ENCODE measurements at places on chromosomes 12 and 14.

DNA sequence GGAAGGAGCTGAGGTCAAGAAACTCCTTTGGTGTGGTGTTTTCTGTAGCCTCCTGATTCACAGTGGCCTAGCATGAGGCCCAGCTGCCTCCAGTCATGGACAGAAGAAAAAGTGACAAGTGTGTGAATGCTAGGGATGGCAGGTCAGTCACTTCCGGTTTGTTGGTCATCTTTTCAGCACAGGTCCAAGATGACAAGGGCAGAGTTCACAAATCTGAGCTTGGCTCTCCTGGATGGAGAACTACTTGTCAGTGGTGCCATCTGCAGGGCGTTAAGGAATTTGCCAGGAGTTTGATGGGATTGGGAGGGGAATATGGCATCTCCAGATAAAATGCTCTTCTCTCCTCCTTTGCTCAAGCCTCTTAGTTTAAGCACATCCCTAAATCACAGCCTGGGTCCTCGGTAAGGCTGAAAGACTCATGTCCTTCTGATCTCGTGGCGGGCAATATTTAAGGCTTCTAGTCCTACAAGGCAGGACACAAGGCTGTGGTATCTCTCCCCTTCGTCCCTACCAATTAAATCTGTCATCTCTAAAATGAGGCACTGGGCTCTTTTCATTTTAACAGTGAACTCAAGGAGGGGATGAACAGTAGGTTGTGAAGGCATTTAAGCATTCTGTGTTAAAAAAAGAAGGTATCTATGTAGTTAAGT, 10.0 kb downstream of the TUBA1B start:
- no peak for DNase-seq

DNA sequence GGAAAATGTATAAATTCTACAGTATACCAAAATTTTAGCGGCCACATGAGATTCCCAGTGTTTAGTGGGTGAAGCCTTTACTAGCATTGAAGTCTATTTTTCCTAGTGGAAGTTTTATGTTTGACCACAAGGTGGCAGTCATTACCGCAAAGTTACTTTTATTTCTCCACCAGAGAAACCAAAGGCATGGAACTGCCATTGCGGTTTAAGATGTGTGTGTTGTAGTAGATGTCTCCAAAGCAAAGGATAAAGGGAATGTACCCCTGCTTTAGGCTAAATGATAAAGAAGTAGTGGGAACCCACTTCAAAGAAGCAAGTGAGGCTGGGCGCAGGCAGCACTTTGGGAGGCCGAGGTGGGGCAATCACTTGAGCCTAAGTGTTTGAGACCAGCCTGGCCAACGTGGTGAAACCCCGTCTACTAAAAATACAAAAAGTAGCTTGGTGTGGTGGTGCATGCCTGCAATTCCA, 140.5 kb downstream of the PRKCH start:
- DNase-seq, result peak; percentile 79

GRCh38 chr14:104953896-104954656, 24.1 kb downstream of the AHNAK2 start:
- DNase-seq, result no peak

- no peak for DNase-seq
Observed at GRCh38 chr12:41424651-41425050, 236.5 kb downstream of the PDZRN4 start.

GRCh38 chr14:31792726-31793125, 231.5 kb downstream of the NUBPL start:
- DNase-seq, result no peak

DNA sequence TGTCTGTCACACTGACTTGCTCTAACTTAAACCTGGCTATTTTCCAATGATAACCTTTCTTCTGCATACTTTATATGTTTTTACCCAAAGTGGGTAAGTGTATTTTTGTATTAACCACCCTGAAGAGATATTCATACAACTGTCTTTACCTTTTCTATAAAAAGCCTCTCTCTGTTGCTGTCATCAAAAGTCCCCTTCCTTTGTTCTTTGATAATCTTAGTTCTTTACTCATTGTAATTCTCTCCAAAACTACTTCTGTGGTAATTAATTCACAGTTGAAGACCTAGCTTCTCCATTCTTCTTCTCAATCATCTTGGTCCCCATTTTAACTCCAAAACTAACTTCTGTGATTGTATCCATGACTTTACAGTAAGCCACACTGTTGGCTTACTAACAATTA, 479.7 kb upstream of the MGAT4C start:
- no peak for DNase-seq

DNA sequence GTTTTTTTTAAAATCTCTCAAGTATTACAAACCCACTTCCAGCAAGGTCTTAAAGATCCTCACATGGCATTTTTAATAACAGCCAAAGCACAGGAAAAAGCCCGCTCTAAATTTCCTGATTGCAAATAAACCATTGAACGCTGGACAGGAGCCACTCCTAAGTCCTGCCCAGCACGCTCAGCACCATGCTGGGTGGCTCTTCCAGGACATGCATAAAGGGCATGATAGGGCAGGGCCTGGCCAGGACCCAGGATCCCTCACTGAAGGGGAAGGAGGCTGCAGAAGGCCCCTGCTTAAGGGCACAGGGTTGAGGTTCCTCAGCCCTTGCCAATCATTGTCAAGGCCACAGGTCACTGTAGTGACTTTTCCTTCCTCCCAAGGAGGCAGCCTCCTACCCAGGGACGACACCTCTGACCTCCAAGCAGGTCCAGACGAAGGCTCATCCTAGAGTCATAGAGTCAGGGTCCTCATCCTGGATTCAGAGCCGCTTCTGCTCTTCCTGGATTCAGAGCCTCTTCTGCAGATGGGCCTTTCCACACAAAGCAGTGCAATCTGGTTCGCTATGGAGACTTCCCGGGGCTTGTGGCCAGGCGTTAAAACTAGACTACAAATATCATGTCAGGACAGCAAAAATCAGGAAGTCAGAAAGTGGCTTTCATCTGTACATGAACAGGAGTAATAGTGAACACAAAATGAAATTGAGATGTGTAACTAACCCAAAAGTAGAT, 123.8 kb downstream of the GCH1 start:
- no peak for DNase-seq

DNA sequence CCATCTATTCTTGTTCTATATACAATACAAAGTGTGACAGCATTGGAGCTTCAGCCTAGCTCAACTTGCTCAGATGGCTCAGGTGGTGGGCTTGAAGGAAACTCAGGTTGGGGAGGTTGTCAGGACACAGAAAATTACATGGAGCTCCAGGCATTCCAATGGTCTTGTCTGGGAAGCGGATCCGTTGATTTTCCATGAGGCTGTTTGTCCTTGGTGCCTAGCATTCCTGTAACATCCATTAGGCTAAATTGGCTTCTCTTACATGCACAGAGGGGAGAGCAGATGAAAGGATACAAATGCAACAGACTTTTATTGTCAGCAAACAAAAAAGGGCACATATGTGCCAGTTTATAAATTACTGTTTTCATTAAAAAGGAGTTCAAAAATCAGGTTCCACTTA, 75.5 kb upstream of the OTX2 start:
- DNase-seq, result no peak

DNA sequence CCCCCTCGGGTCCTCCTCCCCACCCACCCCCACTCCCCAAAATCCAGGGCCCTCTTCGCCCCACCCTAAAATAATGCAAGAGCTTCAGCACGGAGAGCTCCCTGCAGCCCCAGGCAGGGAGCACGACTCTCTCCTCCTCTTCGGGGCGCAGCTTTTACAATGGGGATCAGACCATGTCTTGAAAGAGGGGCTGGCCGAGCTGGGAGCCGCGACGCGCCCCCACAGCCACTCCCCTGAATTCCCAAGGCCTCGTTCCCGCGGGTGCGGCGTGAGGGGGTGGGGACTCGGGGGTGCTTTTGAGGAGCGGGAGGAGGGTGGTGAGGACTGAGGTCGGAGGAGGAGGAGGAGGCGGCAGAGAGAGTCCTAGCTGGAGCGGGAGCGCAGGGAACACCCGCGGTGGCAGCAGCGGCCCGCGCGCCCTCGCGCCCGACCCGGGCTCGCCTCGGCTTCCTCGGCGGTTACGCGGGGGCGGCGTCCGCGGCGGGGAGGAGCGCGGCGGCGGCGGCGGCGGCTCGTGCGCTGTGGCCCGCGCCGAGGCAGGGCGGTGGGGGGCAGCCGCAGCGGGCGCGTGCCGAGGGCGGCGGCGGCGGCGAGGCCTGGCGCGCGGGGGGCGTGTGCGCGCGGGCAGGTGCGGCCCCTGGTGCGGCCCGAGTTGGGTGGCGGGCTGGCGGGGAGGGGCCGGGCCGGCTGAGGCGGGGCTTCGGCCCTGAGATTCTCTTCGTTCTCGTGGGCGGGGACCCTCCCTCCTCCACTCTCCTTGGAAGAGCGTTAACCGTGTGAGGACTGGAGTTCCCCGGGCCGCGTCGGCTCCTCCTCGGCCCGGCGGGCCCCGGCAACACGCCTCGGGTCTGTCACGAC, at the start of gene ANKS1B:
ANKS1B (minus strand) TSS at position 666 of the 858 bp plus-strand sequence. CDS start 699 bp downstream, outside the sequence.
- no peak for DNase-seq

DNA sequence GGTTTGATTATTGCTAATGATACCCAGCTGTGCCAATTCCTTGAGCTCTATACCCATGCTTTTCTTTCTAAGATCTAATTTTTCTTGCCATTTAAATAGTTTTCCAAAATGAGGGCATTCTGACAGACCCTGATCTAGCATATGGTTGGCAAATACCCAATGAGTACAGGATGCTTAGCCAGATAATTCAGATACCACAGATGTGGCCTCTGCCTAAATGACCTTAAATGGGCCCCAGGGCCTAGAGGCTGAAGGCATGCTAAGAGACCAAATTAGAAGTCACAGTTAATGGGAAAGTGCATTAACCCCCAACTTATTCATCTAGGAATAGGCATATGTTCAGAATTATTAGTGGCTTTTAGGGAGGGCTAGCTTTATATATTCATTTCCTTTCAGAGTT, 122.3 kb upstream of the CNOT2 start:
- DNase-seq, result no peak

- DNase-seq, result no peak
Observed at GRCh38 chr14:88242446-88242845, 80.6 kb downstream of the KCNK10 start.

- DNase-seq, result no peak
Observed at GRCh38 chr12:20040831-20041230, 327.5 kb upstream of the PDE3A start.

GRCh38 chr14:43003845-43004244, 1397.2 kb downstream of the LRFN5 start:
- DNase-seq, result no peak

DNA sequence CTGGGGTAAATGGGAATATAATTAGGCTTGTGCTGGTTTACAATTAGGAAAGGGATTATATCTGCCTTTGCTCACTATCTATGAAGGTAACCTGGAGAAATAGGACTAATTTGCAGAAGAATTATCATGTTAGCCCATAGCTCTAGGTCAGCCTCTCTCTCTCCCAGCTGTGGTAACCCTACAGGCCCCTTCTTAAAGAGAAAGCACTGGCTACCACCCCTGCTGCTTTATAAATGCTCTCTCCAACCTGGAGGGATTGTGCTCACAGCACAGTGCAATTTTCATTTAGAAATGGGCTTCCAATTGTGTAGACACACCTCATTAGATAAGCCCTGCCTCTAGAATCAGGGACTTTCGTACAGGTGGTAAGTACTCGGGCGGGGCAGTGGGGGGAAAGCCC, 22.7 kb upstream of the MGST1 start:
- no peak for DNase-seq

- DNase-seq, result no peak
Observed at GRCh38 chr12:80690090-80690489, 17.3 kb upstream of the MYF6 start.

- peak; percentile 74 for DNase-seq
Observed at GRCh38 chr12:89345830-89346740, 6.2 kb downstream of the DUSP6 start.

- no peak for DNase-seq
Observed at GRCh38 chr12:65411171-65411570, 132.7 kb downstream of the MSRB3 start.

DNA sequence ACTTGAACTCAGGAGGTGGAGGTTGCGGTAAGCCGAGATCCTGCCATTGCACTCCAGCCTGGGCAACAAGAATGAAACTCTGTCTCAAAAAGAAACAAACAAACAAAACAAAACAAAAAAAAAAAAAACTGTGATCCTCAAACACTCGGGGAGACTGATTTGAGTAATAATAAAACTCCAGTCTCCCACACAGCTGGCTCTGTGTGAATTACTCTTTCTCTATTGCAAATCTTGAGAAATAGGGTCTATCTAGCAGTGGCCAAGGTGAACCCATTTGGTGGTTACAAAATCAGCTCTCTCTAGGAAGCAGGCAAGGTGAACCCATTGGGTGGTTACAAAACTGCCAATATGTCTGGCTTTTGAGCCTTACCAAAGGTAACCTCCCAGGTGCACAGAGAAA, 6.0 kb upstream of the ACOT6 start:
- no peak for DNase-seq

GRCh38 chr12:53287741-53288216, 7.6 kb upstream of the PFDN5 start:
- peak; percentile 84 for DNase-seq

DNA sequence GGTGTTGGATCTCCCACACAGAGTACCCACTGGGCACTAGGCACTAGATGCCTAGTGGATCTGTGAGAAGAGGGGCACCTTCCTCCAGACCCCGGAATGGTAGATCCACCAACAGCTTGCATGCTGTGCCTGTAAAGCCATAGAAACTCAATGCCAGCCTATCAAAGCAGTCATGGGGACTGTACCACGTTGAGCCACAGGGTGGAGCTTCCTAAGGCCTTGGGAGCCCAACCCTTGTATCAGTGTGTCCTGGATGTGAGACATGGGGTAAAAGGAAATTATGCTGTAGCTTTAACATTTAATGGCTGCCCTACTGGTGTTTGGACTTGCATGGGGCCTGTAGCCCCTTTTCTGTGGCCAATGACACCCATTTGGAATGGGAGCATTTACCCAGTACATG, 1024.9 kb downstream of the TMEM121 start:
- peak; percentile 1 for DNase-seq

- no peak for DNase-seq
Observed at GRCh38 chr14:67357969-67358354, 1.6 kb downstream of the ATP6V1D start.

DNA sequence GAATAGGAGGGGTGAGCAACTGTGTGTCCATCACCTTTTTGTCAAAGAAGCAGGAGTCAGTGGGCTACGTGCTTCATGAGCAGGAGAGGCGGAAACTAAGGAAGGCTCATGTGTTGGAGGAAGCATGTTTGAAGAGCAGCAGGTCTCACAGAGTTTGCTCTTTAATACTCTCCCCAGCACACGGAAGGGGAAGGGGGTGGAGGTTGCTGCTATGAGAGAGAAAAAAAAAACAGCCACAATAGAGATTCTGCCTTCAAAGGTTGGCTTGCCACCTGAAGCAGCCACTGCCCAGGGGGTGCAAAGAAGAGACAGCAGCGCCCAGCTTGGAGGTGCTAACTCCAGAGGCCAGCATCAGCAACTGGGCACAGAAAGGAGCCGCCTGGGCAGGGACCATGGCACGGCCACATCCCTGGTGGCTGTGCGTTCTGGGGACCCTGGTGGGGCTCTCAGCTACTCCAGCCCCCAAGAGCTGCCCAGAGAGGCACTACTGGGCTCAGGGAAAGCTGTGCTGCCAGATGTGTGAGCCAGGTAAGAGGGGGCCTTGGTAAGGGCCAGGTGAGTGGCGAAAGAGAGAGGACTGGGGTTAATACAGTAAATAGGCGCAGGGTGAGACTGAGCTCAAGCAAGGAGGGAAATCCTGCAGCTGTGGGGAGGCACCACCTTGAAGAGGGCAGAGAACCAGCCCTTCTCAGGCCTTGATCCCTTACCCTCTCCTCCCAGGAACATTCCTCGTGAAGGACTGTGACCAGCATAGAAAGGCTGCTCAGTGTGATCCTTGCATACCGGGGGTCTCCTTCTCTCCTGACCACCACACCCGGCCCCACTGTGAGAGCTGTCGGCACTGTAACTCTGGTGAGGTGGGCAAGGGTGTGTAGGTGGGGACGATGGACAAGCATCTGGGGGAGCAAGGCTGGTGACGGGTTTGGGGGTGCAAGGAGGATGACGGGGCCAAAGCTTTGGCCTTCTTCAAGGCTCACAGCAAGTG, at the start of gene CD27:
CD27 (plus strand) TSS at position 252 of the 985 bp plus-strand sequence; CDS start at position 393, 141 bp downstream.
- peak; percentile 51 for DNase-seq

- no peak for DNase-seq
Observed at GRCh38 chr12:57085999-57086492, 2.9 kb upstream of the NAB2 start.

Data from CD4-positive, alpha-beta T cell treated with Interleukin-17A for 1 hour (primary cell).